Stimulated activated CD4-positive, alpha-beta T cell treated with anti-CD3 and anti-CD28 coated beads, Interleukin-1b, Interleukin-23, amount 100 ng/mL, for 1 hour (primary cell): ENCODE measurements at places on chromosomes 13 and 19.

DNA sequence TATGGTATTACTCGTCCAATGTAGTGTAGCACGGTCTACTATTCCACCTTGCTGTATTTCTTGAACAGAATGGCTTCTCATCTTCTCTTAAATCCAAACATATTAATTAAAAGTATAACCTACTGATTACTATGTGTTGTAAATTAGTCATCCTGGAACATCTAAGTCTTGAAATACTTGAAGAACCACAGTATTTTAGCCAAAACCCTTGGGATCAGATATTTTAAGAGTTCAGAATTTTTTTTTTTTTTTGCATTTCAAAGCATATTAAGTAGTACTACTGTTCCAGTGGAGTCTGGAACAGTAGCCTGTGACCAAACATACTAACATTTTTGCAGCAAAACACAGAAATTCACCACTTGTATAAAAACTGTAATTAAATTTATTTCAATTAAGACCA, 30.1 kb downstream of the ZC3H13 start:
- no peak for DNase-seq

- DNase-seq = no peak
Measured at GRCh38 chr13:74576420-74576819, 442.2 kb upstream of the KLF12 start.

GRCh38 chr13:62839338-62839737, 1423.7 kb upstream of the PCDH20 start:
- no peak for DNase-seq

- DNase-seq = no peak
Measured at GRCh38 chr13:112776971-112777370, 87.1 kb downstream of the ATP11A start.

GRCh38 chr13:32079587-32079986, 48.0 kb downstream of the FRY start:
- DNase-seq = no peak

- no peak for DNase-seq
Measured at GRCh38 chr19:32687681-32688080, 3.9 kb upstream of the NUDT19 start.

DNA sequence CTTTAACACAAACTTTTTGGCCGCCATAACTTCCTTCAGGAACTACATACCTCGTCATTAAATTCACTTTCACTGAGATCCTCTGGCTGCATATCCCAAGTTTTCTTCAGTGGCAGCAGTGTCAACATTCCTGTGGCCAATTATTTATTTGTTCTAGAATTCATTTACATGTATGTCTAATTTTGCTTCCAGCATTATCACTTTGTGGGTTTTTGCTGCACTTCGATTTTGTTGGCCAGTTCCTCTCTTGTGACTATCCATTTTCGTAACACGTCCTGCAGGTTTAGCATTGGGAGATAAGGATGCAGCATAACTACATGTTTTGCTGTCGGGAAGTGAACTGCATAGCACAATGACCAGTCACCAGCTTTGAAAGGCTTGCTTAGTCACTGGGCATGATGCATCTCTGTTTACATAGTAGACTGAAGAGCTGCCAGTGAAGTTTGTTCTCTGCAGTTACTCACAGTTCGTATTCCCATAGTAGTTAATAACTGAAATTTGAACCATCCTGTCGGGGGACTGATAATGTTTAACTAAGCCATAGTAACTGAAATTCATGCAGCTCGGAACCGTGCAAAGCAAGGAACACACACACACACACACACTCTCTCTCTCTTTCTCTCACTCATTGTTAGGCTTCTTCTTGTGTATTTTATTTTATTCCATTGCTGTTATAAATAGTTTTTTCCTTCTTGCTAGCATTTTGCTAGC, 28.3 kb downstream of the ZNF507 start:
- no peak for DNase-seq

DNA sequence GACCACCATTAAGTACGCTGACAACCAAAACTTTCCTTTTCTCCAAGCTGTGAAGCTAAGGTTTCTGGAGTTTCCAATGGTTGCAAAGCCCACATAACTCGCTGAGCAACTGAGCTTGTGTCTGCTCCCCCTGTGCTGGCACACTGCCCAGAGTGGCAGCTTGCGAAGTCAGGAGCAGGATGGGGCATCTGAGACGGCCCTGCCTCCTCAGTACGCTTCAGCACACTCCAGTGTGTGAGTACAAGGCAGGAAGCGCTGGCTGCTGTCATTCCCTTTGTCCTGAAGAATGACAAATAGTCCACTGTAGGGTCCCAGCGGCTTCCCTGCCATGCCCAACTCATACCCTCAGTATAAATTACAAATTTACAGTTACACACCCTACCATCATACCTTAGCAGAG, 51.5 kb downstream of the SKA3 start:
- DNase-seq = no peak
